RWPE2 (cell line): ENCODE measurements at places on chromosomes 4 and X.

DNA sequence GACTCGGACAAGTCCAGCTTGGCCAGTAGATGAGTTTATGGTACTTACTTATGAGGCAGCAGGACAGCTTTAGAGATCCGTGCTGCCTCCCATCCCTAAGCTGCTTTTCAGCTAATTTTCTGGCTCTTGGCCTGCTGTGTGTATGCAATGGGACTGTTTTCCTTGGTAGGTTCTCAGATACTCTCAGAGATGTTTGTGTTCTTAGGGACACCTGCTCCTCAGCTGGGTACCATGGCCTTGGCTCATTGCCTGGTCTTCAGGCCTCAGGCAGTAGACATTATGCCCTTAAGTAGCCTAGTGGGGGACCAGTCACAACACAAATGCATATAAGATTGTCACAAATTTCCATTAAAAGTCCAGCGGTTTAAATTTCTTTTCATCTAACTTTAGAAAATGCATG, 688.0 kb downstream of the PCDH7 start:
- no peak for DNase-seq

DNA sequence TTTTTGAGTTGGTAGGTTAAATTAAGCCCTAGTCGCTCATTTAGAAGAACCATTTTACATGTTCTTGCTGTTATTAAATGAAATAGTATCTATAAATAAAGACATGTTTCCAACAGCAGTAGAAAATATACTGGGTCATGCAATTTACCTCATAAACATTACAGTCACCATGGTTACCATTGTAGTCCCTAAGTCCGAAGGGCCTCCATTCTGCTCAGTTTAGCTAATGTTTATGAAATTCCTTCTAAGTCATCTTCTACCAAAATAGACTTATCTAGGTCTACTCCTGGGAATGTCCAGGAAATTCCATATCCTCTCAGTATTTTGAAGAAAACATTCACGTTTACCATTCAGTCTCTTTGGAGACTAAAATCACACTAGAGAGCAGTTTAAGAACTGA, 292.5 kb upstream of the DCAF8L1 start:
- no peak for DNase-seq

GRCh38 chrX:9562851-9563250, 98.0 kb downstream of the TBL1X start:
- DNase-seq: peak; percentile 66

DNA sequence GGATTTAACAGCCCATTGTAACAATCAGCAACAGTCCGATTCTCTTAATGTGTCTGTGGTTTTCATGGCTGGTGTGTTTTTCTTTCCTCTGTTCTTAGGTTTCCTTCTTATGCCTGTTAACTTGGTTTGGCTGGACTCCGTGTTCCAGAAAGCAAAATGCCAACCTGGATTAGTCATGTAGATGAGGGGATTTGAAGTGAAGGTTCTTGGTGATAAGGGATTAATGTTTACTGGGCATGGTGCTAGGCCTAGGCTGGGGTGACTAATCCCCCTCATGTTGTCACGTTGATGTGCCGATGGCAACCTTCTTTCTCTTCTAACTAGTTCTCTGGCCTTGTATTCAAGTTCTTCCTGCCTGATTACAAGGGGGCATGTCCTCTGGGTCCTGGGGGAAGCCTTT, 85.9 kb downstream of the REPS2 start:
- no peak for DNase-seq

DNA sequence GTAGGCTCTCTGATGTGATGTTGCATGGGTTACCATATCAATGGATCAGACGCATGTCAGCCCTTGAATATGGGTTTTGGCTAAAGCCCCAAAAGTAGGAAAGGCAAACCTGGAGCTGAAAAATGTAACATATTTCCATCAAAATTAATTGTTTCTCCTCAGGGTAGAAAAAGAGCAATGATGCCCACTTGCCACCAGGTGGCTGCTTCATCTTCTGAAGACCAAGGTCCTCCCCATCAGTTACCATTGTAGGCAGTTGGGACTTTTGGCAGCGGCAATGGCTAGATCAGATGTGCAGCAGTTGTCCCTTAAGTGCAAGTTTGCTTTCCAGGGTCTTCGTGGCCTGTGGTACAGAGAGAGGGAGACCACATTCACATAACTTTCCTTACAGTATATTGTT, 118.2 kb downstream of the NAF1 start:
- DNase-seq: no peak

GRCh38 chr4:147678796-147679549, 5.0 kb downstream of the PRMT9 start:
- DNase-seq: no peak

DNA sequence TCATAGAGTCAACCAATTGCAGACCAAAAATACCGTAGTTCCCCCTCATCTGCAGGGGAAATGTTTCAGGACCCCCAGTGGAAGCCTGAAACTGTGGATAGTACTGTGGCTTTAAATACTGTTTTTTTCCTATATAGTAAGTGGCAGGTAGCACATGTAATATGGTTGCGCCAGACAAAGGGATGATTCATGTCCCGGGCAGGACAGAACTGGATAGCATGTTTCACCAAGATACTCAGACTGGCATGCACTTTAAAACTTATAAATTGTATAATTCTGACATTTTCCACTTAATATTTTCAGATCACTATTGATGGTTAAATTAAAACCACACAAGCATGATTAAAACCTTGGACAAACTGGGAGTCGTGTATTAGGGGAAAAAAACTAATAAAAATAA, 276.3 kb upstream of the AGA start:
- peak; percentile 58 for DNase-seq

- DNase-seq: no peak
These were observed 40.5 kb upstream of the BMP2K start for GRCh38 chr4:78735697-78736096.

DNA sequence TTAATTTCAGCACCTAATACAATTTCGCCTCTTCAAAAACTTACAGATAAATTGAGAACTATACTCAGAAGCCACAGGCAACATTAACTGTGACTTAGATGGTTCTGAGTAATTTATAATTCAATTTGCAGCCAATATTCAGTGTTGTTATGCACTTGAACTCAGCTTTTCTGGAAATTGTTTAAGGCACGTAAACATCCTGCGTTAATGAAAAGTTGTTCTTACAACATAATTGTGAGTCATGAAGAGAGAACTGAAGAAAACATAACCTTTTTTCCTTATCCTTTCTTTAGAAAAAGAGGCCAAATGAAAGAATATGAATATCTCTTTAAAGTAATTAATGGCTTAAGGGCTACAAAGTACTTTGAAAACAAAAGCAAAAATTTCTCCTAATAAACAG, 16.6 kb upstream of the H2AZ1 start:
- no peak for DNase-seq

DNA sequence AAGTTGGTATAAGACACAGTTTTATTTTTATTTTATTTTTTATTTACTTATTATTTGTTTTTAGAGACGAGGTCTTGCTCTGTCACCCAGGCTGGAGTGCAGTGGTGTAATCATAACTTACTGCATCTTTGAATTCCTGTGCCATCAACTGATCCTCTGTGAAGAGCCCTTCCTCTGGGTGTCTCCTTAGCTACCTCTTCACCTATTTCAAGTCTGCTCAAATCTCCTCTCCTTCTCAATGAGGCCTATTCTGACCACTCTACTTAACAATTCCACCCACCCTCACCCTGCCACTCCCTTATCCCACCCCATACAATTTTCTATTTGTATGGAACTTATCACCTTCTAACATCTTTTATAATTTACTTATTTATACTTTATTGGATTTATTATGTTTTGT, 183.4 kb downstream of the PPP3CA start:
- no peak for DNase-seq

DNA sequence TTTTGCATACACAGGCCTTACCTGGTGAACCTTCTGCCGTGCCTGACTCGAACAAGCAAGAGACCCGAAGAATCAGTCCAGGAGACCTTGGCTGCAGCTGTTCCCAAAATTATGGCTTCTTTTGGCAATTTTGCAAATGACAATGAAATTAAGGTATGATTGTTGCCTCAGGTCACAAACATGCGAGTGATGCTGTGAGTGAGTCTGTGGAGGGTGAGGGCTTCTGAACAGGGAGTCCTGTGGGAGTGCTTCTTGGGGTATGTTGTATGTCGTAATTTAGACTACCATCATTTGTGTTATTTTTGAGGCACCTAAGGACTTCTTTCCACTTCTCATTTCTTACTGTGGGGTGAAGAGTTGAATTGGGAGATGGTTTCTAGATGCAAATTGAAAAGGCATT, 32.8 kb downstream of the HTT start:
- no peak for DNase-seq

GRCh38 chr4:15197005-15197404, 194.7 kb downstream of the CPEB2 start:
- no peak for DNase-seq

- no peak for DNase-seq
These were observed 8.0 kb upstream of the MAGEB5 start for GRCh38 chrX:26208012-26208411.

DNA sequence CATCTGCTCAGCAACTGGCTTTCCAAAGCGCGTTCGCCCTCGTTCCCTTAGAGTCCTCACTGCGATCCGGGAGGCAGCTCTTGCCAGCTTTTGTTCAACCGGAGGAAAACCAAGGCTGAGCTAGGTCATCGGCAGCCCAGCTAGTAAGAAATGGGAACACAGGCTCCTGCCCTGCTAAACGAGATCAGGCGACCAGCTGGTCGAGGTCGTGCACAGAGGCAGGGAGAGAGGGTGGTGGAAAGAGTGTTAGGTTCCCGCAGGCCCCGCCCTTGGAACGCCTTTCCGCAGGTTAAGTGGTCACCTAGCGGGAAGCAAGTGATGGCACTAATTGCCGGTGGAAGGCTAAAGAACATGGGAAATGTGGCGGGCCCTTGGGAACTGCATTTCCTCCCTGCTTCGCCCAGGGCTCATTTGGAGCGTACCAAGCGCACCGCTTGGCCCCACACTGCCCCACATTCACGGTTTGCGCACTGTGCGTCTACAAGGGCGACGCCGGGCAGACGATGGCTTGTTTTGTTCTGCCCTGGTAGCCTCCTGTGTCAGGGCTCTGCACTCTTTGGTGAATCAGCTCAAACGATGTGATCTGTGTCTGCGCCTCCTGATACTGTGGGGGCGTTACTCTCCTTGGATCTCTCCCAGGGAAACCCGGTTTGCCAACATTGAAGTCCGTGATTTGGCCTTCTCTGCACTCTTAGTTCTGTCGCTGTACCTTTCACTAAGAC, 7.2 kb upstream of the PRDM8 start:
- no peak for DNase-seq

DNA sequence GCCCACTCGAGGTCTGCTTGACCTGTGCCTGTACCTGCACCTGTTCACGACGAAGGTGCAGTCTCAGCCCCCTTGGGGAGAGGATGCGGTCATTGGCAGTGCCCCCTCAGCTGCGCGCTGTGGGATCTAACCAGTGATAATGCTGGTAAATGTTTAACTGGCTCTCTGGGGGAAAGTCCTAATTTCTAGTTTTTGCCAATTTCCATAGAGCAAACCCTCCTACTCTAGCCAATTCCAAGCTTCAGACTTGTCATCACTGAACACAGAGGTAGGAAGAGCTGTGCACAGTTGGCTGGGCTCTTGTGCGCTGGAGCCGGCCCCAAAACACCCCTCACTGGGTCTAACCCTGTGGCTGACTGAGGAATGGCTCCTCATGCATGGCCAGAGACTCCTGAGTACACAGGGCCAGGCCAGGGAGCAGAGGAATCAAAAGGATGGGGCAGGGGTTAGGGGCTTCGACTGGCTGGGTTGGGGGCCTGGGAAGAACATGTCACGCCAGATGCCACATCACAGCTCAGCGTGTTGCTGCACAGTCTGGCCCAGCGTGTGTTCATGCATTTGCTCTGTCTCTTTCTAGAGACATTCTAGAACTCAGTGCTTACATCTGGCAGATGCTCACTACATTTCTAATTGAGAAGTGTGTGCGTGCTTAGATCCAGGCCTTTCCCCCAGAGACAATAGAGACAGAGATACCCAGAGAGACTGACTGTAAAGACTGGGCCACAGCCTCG, 270.8 kb downstream of the BCOR start:
- no peak for DNase-seq

DNA sequence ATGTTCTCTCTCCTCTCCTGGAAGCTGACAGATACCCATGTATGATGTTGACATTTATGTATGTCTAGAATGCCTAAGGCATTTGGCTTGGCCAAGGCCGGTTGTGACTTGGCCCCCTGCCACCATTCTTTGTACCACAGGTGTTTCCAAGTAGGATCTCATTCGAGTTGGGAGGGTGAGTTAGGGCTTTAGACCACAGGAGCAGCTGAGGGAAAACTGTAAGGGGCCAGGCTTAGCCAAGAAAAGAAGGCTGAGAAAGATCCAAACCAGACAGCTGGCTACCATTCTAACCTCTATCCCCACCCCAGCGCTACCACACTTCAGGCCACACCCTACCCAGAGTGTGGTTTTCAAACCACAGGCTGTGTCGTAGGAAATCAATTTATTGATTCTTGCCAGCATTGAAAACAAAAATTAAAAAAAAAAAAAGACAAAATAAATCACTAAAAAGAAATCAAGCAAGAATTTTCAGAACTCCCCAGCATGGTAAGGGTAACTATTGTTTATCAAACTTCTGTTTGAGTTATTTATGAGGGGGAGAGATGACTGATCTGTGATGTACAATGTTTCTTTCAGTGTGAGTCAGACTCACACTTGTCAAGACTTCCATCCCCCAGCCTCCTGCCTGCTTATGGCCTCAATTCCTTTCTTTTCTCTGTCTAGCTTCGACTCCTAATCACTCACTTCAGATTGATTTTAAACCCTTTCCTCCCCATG, 9.9 kb downstream of the TMSB4X start:
- peak; percentile 85 for DNase-seq

DNA sequence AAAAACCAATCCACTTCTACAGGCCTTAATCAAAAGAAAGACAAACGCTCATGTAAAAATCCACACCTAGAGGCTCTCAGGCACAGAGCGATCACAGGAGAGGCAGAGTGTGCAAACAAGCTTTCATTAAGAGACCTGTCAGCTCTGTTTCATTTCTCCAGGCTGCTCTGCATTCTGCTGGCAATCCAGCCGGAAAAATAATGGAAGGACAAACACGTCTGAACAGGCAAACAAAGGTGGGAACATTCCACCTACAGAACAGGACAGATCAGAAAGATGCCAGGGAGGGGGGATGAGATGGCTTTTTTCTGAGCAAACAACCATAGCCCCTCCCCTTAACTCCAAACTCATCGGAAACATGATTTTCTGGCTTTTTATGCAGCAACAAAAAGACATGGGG, 9.7 kb downstream of the SOD3 start:
- DNase-seq: no peak
